MG63 (cell line): ENCODE measurements at places on chromosomes 4 and X. TPM values are rescaled to one million over a fixed set of nuclear protein-coding genes. Genes with fewer than 3 reads are reported as not detected.

The ANOS1 gene
- not detected in 2 replicates for total RNA-seq

The CENPVL1 gene
- total RNA-seq, result not detected in 2 replicates

The FGFBP2 gene
- not detected in 2 replicates for total RNA-seq

The TMPRSS11A gene
- not detected in 2 replicates for total RNA-seq

The MFAP3L gene
- total RNA-seq, result 0.13 TPM in 1 of 2 replicates, not detected in the other

The LPAR4 gene
- not detected in 2 replicates for total RNA-seq

The NAT8L gene
- 2.0 and 4.3 TPM in 2 replicates for total RNA-seq

The KIT gene
- 0.03 and 0.07 TPM in 2 replicates for total RNA-seq

The SMIM31 gene
- total RNA-seq, result not detected in 2 replicates

The GPR82 gene
- not detected in 2 replicates for total RNA-seq

DNA sequence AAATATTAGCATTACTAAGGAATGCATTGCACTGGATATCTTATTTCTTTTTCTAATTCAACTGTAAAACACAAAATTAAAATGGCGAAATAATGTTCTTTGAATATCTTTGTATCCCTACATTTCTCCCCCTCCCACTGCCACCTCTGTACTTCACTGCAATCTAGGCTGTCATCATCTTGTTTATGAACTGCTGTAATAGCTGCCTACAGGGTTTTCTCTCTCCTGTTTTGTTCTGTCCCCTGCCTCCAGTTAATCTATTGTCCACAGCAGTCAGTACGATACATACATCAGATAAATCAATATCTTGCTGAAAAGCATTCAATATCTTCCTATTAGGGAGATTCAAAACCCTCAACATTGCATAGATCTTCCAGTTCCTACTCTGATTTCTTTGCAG, 528.4 kb downstream of the KCNIP4 start:
- no peak for DNase-seq

GRCh38 chr4:6379767-6380745, 92.4 kb downstream of the PPP2R2C start:
- DNase-seq, result no peak

GRCh38 chr4:75630174-75630936, at the start of gene CDKL2:
CDKL2 (minus strand) TSS chr4:75630528; CDS start chr4:75625988, 4,540 bp downstream.
- no peak for DNase-seq

DNA sequence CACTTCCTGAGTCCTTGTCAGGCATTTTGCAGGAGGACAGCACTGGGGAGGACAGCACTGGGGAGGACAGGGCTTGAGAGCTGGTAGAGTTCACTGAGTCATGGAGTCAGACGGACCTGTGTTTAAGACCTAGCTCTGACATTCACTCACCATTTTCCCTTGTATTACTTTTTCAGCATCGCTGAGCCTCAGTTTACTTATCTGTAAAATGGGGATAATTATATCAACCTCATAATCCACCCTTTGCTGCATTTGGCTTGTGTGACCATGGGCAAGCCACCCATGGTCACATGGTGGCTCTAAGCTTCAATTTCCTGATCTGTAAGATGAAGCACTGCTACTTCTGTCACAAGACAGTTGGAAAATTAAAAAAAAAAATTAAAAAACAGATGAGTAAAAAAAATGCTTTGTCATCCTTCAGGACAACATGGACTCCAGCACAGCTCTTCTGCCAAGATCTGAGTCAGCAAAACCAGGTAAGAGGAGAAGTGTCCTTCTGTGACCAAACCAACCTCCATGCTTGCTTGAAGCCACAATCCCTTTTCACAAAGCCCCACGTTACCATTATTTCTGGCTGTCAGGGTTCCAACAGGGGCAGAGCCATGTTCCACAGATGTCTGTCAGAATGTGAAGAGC, 275.5 kb downstream of the RAB28 start:
- DNase-seq, result no peak

DNA sequence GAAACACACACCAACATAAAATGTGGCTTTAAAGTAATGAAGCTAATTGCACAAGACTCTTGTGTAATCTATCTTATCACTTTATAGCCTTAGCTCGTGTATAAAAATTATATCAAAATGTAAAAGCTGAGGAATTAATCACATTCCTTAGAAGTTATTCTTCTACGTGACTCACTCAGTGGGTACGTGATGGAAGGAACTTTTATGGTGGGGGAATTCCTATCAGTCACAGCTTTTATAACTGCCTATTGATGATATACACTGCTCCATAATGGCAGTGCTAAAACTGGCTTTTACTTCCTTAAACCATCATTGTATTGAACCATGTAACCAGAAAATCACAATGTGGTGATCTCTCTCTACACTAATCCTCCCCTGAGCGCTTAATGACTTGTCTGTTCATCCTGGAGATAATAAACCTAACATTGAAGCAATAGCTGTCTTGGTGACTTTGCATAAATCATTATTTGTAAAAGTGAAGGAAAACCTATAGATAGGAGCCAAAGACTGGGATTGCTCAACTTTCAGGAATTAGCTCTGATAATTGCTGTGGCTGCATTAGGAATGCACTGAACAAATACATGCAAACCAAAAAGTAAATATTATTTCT, 276.7 kb downstream of the GBA3 start:
- no peak for DNase-seq

GRCh38 chr4:15376145-15376544, 51.7 kb upstream of the C1QTNF7 start:
- DNase-seq, result no peak

- DNase-seq, result no peak
These were observed 47.0 kb downstream of the MOSPD2 start for GRCh38 chrX:14920196-14920595.

DNA sequence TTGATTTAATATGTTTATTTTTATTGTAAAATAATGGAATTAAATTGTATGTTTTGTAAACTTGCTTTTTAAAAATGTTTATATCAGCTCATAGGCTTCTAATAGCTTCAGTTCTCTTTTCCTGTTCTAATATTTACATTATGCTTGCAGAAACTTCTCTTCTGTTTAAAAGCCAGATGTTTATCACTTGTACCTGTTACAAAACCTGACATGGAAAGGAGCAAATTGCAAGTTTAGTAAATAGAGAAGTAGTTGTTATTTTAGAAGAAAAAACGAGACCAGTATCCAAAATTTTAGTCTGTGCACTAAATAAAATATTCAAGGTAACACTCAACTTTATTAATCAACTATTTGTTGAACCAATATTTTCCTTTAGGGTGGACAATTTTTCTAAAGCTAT, 69.4 kb upstream of the GUCY1A1 start:
- DNase-seq, result no peak

GRCh38 chrX:112669824-112670223, 9.9 kb downstream of the LHFPL1 start:
- no peak for DNase-seq

GRCh38 chr4:163556177-163556576, 61.7 kb downstream of the TMA16 start:
- no peak for DNase-seq

DNA sequence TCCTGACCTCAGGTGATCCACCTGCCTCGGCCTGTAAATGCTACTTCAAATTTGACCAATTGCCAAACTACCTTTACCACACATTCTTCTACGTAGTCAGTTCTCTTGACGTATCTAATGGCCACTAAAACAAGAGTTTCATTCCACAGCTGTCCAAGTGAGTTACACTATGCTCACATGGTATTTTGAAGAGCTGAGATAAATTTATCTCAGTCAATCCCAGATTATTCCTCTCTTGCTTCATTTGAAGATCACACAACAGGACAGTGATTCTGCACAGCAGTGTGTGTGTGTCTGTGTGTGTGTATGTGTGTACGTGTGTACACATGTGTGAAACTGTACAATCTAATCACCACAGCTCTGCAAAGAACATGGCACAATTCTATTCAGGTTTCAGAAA, 133.4 kb downstream of the APBB2 start:
- no peak for DNase-seq

GRCh38 chr4:26964994-26965393, 104.4 kb downstream of the STIM2 start:
- DNase-seq, result no peak

DNA sequence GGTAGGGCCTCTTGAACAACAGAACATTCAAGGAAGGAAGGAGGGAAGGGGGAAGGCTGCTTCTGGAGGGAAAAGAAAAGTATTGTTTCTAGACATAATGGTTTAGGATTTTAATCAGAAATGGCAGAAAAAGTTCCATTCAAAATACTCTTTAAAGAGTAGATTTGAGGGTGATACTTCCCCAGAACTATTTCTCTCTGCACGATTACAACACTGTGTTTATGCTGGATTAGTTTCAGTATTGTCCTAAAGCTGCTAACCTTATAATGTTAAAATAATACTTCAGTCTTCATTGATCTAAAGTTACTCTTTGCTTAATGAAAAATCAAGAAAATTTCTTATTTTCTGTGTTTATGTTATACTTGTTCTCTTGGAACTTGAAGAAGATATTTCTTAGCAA, 1026.3 kb upstream of the PABPC4L start:
- DNase-seq, result no peak

DNA sequence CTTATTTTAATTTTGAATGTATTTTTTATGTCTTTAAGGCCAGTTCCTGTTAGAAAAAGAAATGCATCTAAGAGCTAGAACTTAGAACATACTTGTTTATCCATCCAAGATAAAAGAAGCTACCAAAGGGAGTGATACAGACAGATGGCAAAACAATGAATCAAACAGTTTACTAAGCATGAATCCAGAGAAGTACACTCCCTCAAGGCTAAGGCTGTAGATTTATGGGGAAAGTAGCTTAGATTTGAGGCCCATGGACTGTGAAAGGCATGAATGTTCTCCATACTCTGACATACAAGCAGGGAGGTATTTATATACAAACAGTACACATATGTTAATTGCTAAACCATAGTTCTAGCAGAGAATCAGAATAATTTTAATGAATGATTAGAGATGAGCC, 255.3 kb upstream of the NRK start:
- no peak for DNase-seq

DNA sequence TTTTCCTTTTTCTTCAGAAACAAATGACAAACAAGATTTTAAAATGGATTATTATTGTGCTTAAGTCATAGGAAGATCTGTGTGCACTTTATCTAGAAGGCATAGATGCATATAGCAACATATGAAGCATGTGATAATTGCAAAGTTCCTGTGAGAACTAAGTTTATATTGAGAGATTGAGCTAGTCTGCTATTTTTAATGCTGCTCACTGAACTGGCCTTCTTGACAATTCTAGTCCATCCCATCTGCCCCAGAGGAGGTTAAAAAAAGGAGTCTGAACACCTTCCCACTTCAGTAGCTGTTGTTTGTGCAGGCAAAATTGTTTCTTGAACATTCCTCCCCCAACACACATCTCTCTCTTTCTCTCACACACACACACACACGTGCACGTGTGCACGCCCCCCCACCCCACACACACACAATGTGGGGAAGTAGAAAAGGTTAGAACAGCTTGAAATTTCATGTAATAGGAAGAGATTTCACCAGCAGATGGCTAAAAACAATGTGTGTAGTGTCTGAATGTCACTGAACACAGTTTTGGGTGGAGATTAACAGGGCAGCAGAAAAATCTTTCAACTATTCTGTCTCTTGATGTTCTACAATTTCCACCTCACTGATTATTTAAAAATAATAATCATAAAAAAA, 108.0 kb downstream of the GPM6A start:
- no peak for DNase-seq

DNA sequence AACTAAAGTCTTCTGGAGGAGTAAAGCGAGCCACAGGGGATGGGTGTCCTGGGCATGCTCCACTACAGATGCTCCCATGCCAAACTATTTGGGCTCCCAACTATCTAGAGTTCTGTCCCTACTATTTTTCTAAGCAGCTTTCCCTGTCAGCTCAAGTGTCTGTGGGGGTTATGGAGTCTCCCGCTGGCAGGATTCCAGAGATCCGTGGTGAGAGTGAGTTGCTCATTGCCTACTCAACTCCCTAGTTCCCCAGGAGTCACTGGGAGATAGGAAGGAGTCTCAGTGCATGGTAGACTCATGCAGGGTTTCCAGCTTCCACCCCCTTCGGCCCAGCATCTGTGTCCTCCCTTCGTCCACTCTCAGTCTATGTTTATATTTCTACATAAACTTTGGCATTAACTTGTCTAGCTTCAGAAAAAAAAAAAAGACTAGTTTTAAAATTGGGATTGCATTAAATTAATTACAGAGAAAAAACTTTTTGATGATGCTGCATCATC, 55.1 kb upstream of the INPP4B start:
- peak; percentile 3 for DNase-seq

GRCh38 chr4:122917731-122918130, 4.7 kb downstream of the NUDT6 start:
- no peak for DNase-seq

DNA sequence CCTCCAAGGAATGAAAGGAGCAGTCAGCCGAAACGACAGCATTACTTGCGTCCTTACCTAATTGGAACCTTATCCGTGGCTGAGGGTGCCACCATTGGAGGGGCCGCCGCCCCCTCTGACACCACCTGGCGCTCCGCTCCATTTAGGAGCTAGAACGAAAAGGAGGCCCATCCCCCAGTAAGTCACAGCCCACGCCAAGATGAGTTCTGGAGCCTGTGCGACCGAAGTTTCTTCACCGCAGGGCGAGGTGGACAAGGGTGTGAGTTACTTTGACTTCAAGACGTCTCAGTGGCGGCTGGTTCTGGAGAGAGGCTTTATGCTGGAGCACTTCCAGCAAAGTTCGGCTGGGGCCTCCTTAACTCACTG, 729 bp upstream of the IRF2 start:
- peak; percentile 28 for DNase-seq

DNA sequence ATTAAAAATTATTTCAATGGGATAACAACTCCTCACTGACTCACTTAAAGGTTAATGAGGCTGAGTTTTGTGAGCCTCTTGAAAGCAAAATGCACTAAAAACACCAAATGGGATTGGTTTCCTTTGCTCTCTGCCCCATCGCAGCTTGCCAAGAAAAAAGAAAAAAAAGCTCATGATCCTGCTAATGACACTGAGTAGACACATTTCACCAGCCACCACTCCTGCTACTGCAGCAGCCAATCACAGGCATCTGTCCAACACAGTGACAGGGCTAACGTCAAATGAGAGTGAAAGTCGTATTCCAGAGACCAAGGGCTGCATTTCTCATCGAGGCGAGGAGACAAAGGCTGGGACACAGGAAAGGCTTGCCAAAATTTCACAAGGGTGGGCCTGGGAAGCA, 5.2 kb downstream of the APBB2 start:
- no peak for DNase-seq

- peak; percentile 66 for DNase-seq
These were observed 275.4 kb downstream of the ARHGAP10 start for GRCh38 chr4:148007314-148007760.

GRCh38 chr4:17008834-17009345, 110.4 kb upstream of the LDB2 start:
- no peak for DNase-seq

DNA sequence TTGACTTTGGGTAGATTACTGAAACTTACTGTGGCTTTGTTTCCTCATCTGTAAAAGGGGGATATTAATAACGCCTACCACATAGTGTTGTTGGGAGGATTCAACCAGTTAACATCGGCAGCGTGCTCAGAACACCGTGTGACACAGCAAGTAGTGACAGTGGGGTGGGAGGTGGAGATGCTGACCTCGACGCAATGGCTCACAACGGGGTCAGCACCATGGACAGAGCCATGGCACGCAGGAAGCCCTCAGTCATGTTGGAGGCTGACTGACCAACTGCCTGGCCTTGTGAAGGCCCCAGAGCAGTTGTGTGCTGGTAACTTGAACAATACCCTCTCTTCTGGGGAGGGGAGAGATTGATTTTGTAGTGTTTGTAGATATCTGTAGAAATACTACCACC, 93.2 kb downstream of the WFS1 start:
- peak; percentile 13 for DNase-seq

- DNase-seq, result no peak
These were observed 68.7 kb upstream of the ENPP6 start for GRCh38 chr4:184286358-184286757.
